ENCODE measurements at places on chromosomes 4 and X. TPM values are rescaled to one million over a fixed set of nuclear protein-coding genes. Genes with fewer than 3 reads are reported as not detected.

- DNase-seq, result no peak
These were observed 39.3 kb downstream of the GASK1B start for GRCh38 chr4:158133551-158133950.

The IL2RG gene
- total RNA-seq, result 0.22 TPM

- no peak for DNase-seq
These were observed 492.9 kb downstream of the SPRY1 start for GRCh38 chr4:123889507-123889906.

The DRD5 gene
- total RNA-seq, result 2.2 TPM

GRCh38 chr4:62135565-62136156, 935.5 kb downstream of the ADGRL3 start:
- no peak for DNase-seq

GRCh38 chr4:1763550-1764080, 29.5 kb upstream of the FGFR3 start:
- no peak for DNase-seq

GRCh38 chr4:142085513-142086292, 449.3 kb downstream of the IL15 start:
- DNase-seq, result no peak

- DNase-seq, result no peak
These were observed 71.3 kb downstream of the POU4F2 start for GRCh38 chr4:146709956-146710355.

DNA sequence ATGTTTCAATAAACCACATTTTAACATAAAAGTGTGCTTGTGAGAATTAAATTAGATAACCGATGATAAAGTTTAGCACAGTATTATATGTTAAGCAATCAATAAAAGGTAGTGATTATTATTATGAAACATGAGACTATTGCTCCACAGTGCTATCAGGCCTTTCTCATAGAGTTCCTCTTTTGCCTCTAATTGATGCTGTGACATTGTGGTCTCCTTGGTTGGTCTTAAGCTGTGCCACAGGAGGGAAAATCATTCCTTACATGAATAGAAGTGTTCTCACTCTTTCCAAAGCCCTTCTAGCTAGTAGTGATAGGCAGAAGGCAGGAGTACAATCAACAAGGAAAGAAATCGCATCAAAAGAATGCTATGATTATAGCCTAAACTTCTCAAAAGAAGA, 9.2 kb upstream of the PDHA2 start:
- no peak for DNase-seq

The PNMA6A gene
- 16.3 TPM for total RNA-seq

- no peak for DNase-seq
These were observed 147.0 kb downstream of the HS3ST1 start for GRCh38 chr4:11281720-11282119.

The MAGEC1 gene
- not detected for total RNA-seq

- DNase-seq, result no peak
These were observed 7.9 kb upstream of the PTPN13 start for GRCh38 chr4:86586160-86586572.

DNA sequence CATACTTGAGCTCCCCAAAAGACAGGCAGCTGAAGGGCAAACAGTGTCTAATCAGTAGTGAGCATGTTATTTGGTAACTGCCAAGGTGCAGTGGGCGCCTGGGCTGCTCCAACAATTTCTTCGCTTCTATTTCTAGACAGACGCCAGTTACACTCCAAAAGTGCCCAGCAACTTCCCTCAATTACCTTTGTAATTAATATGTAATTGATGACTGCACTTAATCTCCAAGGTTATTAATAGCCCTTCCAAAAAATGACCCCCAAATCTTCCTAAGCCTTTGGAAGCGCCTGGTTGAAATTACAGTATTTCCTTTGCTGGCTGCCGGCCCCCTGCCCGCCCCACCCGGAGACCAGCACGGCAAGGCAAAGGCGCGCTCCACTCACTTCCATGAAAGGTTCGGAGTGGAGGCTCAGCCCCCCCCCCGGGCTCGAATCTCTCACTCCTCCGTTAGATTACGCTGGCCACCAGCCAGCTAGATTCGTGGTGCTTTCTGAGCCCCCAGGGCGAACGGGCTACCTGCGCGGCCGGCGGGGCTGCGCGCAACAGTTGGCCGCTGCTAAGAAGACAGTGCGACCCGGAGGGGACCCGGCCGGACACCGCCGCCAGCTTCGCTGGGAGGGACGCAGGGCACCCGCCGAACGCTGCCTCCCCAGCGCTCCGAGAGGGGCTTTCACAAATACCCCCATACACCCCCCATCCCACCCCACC, 1.9 kb downstream of the GPC4 start:
- no peak for DNase-seq

GRCh38 chr4:6469144-6469543, 3.3 kb downstream of the PPP2R2C start:
- DNase-seq, result no peak

- DNase-seq, result no peak
These were observed 9.7 kb upstream of the RHOXF1 start for GRCh38 chrX:120125444-120125843.

DNA sequence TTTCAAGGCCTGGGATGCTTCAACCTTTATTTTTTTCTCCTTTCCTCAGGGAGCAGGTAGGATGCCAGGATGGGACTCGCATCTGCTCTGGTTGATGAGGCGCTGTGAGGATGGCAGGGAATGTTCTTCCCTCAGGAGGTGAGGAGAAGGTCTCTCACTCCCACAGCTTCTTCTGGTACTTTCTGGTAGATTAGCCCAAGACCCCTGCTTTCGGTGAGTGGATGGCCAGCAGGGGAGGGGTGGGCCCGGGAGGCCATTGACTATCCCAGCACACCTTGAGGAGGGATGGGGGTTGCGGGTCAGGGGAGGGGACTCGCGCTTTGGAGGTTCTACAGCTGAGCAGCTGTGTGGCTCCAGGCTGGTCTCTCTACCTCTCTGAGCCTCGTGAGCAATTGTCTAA, 14.8 kb downstream of the CYTL1 start:
- DNase-seq, result no peak

DNA sequence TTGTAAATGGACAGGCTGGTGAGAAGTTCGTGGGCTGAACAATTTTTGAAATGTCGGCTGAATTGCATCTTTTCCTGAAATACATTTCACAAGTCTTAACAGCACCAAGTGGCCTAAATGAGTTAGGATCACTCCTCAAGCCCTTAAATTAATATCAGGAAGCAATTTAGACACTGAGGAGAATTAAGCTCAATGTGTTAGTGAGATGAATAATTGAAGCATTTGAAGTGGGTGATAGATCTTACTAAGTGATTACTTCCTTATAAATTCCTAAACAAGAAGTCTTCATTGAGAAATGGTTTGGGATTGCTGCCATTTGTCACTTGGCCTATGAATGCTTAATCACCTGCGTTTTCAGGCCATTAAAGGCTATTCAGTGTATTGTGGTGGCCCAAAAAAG, 116.8 kb downstream of the NAA11 start:
- DNase-seq, result no peak

DNA sequence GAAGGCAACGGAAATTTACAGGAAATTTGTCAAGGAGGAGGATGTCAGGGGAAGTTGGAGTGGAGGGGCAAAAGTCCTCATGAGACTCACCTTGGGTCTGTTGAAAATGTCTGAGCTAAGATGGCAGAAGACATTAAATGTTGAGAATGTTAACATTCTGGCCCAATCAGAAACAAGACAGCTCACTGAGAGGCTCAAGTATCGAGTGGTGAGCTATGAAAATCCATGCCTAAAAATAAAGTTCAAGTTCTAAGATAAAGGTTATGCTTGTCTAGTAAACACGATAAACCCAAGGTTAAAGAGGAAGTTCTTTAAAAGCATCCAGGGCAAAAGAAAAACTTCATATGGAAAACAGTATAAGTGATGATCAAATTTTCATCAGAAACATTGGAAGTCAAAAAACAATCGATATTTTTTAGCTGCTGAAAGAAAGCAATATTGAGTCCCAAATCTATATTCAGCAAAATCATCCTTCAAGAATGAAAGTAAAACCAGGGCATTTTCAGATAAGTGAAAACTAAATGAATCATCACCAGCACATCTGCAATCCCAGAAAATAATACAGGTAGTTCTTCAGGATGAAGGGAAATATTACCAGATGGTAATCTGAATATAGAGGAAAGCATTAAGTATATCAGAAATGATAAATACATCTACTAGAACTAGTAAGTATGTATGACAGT, 462.4 kb downstream of the TLL1 start:
- DNase-seq, result no peak

The TLR10 gene
- 5.4 TPM for total RNA-seq
